ENCODE measurements at places on chromosomes 2 and 18.

- no peak for DNase-seq
These were observed 119.7 kb upstream of the NFATC1 start for GRCh38 chr18:79275992-79276391.

- DNase-seq: no peak
These were observed 129.7 kb upstream of the CAPN13 start for GRCh38 chr2:30936977-30937376.

GRCh38 chr2:174236429-174236828 lies 11.9 kb downstream of the OLA1 start:
- no peak for DNase-seq

GRCh38 chr2:241706537-241706936 lies 4.7 kb downstream of the ING5 start:
- no peak for DNase-seq

DNA sequence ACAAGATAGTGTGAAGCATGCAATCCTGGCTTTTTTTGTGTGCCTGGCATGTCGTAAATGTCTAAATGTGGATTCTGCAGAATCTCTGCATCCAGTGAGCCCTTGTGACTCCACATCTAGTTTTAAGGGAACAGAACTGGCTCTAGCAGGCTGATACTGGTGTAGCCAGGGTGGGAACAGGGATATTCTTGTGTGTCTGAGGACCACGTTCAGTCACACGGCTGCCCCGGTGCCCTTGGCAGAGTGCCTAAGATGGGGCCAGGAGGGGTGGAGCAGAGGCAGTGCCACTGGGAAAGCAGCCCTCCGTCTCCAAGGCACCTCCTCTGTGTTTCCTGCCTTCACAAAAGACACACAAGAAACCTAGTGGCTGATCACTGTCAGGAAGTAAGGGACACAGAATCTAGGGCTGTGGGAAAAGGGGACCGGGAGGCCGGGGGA lies 91.5 kb upstream of the PARD3B start:
- DNase-seq: no peak

- DNase-seq: peak; percentile 4
These were observed 27.2 kb downstream of the PPP3R1 start for GRCh38 chr2:68225119-68225632.

DNA sequence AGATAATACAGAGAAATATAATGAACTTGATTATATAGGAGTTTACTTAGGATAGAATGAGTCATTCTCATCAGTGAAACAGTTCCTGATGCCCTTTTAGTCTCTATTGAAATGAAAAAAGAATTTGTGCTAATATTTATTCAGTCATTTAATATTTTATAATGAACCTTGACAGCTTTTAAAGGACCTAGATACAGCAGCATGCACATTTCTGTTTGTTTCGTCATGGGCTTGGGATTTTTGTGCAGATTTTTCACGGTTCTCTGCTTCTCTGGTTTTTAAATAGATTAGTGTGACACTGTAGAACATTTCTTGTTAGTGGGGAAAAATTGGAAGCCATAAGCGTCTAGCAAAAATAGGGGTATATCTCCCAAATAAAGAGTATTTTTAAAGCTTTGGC lies 60.7 kb downstream of the NABP1 start:
- DNase-seq: no peak

- DNase-seq: no peak
These were observed 125.0 kb downstream of the NFATC1 start for GRCh38 chr18:79520478-79521390.

DNA sequence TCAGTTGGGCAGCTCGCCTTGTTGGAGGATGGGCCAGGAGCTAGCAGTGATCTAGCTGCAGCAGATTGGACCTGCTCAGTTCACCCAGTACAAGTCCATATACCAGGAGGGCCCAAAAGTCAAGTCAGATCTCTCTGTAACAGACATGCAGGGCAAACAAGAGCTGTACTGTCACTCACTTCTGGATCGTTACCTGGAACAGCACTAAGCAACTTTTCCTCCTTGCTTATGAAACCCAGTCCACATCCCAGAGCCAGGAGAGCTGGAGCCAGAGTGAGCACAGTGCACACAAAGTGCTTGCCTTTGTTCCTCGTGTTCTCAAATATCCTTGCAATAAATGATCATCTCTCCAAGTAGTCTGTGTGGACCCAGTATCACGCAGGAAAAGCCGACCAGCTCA lies 244.1 kb upstream of the FOSL2 start:
- no peak for DNase-seq

DNA sequence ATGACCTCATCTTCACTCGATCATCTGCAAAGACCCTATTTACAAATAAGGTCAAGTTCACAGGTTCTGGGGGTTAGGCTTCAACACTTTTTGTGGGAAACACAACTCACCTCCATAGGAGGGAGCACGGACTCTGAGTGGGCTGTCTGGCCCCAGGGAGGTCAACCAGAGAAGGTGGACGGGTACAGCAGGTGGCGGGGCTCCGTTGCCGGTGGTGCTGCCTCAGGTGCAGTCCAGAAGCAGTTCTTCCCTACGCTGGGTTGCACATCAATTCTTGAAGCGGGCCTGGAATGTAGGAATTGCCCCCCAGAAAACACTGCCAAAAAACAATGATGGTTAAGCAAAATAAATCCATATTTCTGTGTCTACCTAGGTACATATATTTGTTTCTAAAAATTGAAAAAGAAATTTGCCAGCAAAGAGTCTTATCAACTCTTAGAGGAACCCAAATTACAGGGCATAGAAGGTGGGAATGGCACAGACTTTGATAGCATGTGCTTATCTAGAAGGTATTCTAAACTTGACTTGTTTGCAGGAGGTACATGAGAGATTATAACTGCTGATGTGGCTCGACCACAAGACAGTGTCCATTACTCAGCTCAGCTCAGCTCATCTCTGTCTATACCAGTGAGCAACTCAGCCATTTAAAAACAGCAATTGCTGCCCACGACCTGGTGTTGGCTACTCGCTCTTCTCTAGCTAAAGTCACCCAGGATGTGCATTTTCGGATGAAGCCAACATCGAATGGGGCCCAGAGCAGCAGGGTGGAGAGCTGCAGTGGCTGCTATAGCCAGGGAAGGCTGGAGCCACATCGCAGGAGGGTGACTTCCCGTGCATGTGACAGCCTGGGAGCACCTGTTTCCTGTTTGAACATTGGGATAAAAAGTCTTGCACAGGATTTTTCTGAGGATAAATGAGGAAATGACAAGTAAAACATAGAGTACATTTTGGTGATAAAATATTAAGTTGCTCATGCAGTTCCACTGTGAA lies 128.7 kb downstream of the RNF144A start:
- DNase-seq: no peak

DNA sequence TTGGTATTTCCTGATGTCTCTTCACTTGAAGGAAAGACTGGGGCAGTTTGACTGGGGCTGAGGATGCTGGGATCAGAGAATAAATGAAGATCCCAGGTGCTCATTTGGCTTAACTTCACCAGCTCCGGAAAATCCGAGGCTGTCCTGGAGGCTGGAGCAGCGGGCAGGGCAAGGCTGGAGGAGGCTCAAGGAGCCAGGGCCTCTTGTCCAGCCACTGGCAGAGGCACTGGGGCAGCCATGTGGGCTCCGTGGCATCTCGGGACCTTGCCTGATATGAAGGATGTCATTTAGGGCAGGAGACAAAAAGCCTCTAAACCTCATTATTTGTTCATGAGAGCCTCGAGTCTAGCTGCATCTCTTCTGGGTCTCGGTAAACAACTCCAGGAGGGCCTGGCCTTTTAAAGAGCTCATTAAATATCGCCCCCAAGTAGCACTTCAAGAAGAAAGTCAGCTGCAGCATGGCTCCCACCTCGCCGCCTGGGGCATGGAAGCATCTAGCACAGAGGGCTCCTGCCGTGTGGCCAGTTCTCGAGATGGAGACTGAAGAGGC lies 13.5 kb upstream of the GPR55 start:
- no peak for DNase-seq

GRCh38 chr2:120861576-120862191 lies 126.0 kb downstream of the GLI2 start:
- DNase-seq: no peak

GRCh38 chr2:206435742-206436141 lies 7.6 kb upstream of the ADAM23 start:
- no peak for DNase-seq

DNA sequence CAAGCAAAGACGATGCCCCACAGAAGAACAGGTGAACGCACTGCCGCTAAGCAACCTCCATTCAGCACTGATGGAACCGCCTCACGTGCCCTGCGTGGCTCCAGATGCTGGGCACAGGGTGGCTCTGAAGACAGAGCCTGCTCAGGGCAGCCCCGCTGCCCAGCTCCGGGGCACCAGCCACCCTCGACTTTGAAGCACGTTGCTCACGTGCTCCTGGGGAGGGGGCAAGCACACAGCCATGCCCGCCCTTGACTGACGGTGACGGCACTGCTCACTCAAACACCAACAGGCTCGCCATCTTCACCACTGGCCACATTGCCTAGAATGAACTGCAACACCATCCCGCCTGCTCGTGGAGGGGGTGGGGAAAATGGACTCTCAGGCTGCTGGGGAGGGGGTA lies 251.3 kb downstream of the HDAC4 start:
- no peak for DNase-seq

- no peak for DNase-seq
These were observed 52.7 kb downstream of the MAP2 start for GRCh38 chr2:209476367-209477208.

DNA sequence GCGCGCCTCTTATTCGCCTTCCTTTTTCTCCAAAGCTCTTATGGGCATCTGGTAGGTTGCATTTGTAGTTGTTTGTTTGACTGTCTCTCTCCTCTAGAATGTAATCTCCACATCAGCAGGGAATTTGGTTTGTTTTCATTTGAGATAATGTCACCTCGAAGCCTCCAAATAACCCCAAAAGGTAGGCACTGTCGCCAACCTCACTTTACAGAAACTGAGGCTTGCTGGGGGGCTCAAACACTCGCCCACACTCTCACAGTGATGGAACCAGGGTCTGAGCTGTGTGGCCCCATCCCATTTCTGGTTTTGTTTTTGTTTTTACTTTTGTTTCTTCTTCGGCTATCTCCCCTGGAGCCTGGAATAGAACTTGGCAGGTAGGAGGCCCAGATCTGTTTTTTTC lies 172.2 kb upstream of the MYCN start:
- DNase-seq: no peak

GRCh38 chr2:236785611-236786057 lies 216.0 kb downstream of the ACKR3 start:
- DNase-seq: no peak

DNA sequence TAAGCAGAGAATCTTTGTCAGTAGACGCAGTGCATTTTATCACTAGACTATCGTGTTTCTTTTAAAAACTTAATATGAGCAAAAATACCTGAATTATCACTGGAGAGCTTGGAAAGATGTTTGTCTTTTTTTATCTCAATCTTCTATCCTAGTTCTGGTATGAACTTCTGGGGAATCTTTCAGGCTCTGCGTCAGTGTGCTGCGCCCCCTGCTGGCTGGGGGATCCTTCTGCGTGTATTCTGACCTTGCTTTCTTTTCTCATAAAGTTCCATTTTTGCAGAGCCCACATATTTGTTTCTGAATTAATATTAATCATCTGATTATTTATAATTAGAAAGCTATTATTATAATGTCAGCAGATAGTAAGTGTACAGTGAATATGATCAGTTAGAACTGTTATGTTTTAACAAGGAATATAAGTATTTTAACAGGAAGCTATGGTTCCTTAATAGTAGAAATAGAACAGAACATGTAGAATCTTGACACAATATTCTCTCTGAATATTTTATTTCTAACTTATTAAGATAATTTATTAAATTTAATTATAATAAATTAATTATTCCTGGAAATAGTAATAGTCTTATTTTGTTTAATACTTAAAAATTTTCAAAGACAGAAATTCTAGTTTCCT lies 945.0 kb upstream of the CRIM1 start:
- DNase-seq: no peak

GRCh38 chr18:77131652-77132368 lies 773 bp downstream of the MBP start:
- no peak for DNase-seq

DNA sequence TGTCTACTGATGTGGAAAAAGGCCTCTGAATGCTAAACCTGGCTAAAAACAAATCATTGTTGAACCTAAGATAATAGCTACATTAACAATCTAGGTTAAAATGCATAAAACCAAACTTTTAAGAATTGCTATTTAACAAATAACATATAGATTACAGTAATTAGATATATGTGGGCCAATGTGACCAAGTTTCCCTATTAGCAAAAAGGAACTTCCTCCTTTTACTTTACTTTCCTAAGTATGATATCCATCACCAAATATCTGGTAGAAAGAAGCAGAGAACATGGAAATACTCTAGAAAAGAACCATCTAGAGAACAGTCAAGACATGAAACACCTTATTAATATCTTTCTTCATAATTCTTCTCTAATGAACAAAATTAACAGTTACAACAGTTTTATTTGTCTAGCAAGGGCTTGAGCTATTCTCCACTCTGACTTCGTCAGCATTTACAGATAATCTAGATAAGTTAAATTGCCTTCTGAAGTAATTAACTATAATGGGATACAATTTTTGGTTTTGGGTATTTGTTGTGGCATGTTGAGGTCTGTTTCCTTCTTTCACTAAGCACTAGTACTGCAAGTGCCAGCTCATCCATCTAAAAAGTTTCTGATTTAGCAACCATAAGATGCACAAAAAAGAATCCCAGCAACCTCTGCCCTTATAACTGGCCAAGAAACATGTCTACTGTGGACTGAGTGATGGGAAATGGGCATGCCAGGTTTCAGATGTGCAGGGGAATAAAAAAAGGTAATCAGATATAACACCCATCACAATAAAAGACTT lies 53.3 kb downstream of the MEMO1 start:
- no peak for DNase-seq

GRCh38 chr2:20175931-20176330 lies 49.0 kb downstream of the SDC1 start:
- DNase-seq: no peak

GRCh38 chr2:112772322-112772721 lies 7.9 kb upstream of the CKAP2L start:
- DNase-seq: no peak

GRCh38 chr18:2569338-2570207 lies 1.7 kb downstream of the METTL4 start:
- no peak for DNase-seq

GRCh38 chr18:11520536-11520935 lies 88.9 kb upstream of the SLC35G4 start:
- no peak for DNase-seq

DNA sequence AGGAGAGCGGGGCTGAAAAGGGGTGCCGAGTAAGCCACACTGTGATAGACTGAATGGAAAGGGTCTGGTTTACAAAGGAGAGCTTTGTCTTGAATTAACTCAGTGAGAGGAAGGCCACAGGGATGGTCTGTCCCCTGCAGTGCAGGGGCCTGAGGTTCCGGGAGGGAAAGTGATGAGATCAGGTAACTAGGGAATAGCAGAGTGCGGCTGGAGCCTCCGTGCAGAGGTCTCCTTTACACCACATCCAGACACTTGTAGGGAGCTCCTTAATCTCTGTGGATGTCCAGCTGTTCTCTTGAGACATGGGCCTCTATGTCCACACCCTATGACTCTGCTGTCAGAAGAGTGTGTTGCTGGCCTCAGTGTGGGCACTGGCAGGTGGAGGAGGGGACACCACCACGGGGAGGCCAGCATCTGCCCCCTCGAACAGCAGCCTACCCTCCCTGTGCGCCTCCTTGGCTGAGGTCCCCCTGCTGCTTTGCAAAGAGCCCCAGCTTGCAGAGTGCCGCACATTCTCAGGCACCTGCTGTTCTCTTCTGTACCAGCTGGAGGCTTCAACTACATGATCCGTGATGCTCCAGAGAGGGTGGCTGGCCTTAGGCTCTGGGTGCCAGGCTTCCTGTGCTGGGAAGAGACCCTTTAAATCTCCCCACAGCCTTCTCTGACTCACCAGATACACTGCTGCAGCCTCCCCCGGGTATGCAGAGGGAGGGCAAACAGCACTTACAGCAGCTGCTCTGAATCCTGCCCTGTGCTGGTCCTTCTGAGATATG lies 25.9 kb downstream of the ENOSF1 start:
- no peak for DNase-seq

GRCh38 chr2:213189001-213189899 lies 37.8 kb upstream of the IKZF2 start:
- DNase-seq: no peak
